HepG2 (cell line): ENCODE measurements at places on chromosomes 13 and 19. TPM values are rescaled to one million over a fixed set of nuclear protein-coding genes. Genes with fewer than 3 reads are reported as not detected.

Gene ATXN8OS
- not detected in 2 replicates for polyA plus RNA-seq

Gene BRME1
- 0.74 and 0.91 TPM in 2 replicates for polyA plus RNA-seq

Gene LHB
- polyA plus RNA-seq: 0.82 TPM in 1 of 2 replicates, not detected in the other

Gene RFPL4AL1
- polyA plus RNA-seq: not detected in 2 replicates

Gene PRODH2
- 118 and 171 TPM in 2 replicates for polyA plus RNA-seq

Gene ZNF560
- 0.04 TPM in 1 of 2 replicates, not detected in the other for polyA plus RNA-seq

Gene SELENOV
- not detected in 2 replicates for polyA plus RNA-seq

Gene TPTE2
- polyA plus RNA-seq: 0.07 and 0.20 TPM in 2 replicates

Gene PCDH20
- 0.03 TPM in 1 of 2 replicates, not detected in the other for polyA plus RNA-seq

Gene KLK13
- 0.09 TPM in 1 of 2 replicates, not detected in the other for polyA plus RNA-seq

Gene ERICH6B
- not detected in 2 replicates for polyA plus RNA-seq

Gene CEBPA
- polyA plus RNA-seq: 24.8 and 35.0 TPM in 2 replicates

Gene C19orf85
- not detected in 2 replicates for polyA plus RNA-seq

Gene GPR12
- not detected in 2 replicates for polyA plus RNA-seq

Gene ZNF773
- polyA plus RNA-seq: 5.7 and 7.3 TPM in 2 replicates

Gene NBEA
- 2.8 and 3.4 TPM in 2 replicates for polyA plus RNA-seq

Gene FAM32A
- 83.5 and 85.8 TPM in 2 replicates for polyA plus RNA-seq

Gene EVI5L
- polyA plus RNA-seq: 2.4 and 3.1 TPM in 2 replicates

Gene TJP3
- polyA plus RNA-seq: 2.3 and 3.3 TPM in 2 replicates

Gene GTF3A
- polyA plus RNA-seq: 36.0 and 42.1 TPM in 2 replicates

Gene RFPL4A
- polyA plus RNA-seq: 0.13 TPM in 1 of 2 replicates, not detected in the other

Gene COX6B1
- polyA plus RNA-seq: 469 and 481 TPM in 2 replicates

Gene ADM5
- 4.1 and 4.7 TPM in 2 replicates for polyA plus RNA-seq

Gene DACT3
- 0.04 TPM in 1 of 2 replicates, not detected in the other for polyA plus RNA-seq

Gene CNMD
- not detected in 2 replicates for polyA plus RNA-seq

Gene FPR3
- polyA plus RNA-seq: 0.12 TPM in 1 of 2 replicates, not detected in the other

Gene ATP8A2
- polyA plus RNA-seq: 0.12 TPM in 1 of 2 replicates, not detected in the other

Gene EPS8L1
- polyA plus RNA-seq: 6.3 and 6.6 TPM in 2 replicates

Gene LGALS16
- polyA plus RNA-seq: not detected in 2 replicates

Gene ASPDH
- 3.3 and 4.0 TPM in 2 replicates for polyA plus RNA-seq

Gene TMPRSS9
- 5.2 and 11.1 TPM in 2 replicates for polyA plus RNA-seq

Gene TMEM255B
- 0.01 TPM in 1 of 2 replicates, not detected in the other for polyA plus RNA-seq
